ENCODE measurements at places on chromosomes 4 and X.

GRCh38 chr4:19119904-19120560 is 1098.5 kb upstream of the LCORL start:
- DNase-seq = no peak

DNA sequence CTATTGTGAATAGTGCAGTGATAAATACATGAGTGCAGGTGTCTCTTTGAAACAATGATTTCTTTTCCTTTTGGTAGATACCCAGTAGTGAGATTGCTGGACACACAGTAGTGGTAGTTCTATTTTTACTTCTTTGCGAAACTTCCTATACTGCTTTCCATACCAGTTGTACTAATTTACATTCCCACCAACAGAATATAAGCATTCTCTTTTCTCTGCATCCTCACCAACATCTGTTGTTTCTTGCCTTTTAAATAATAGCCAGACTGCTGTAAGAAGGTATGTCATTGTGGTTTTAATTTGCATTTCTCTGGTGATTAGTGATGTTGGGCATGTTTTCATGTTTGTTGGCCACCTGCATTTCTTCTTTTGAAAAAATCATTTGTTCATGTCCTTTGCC is 105.9 kb downstream of the COL4A6 start:
- DNase-seq = no peak

DNA sequence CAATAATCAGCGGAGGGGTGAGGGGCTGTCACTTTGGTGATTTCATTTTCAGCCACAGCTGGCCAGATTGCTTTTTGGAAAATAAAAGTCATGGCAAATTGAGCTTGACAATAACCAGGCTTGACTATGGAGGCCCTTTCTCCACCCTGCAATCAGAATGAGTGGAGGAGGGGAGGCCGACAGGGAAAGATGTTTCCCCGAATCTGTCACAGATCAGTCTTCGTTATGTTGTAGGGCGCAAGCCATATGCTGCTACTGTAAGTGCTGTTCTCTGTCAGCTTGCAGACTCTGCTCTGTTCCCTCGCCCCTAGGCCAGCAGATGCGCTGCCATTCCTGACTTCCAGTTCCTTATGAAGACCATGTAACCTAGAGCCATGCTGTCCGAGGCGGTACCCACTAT is 114.1 kb downstream of the MGST2 start:
- DNase-seq = no peak

DNA sequence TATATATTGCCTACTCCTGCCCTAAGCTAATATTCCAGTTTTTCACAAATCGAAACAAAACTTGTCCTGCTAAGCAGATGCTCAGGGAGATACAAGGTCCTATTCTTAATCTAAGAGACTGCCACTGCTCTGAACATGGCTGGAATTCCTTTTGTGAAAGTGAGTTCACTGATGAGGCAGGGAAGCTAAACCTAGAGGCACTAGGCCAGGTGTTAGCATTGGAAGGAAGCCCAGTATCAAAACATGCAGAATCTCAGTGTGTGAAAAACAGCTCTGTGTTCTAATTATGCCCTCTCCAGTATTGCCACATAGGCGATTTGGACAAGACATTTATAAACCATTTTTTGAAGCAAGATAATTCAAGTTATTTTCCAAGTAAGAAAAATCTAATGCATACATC is 47.6 kb downstream of the ABCG2 start:
- DNase-seq = no peak

DNA sequence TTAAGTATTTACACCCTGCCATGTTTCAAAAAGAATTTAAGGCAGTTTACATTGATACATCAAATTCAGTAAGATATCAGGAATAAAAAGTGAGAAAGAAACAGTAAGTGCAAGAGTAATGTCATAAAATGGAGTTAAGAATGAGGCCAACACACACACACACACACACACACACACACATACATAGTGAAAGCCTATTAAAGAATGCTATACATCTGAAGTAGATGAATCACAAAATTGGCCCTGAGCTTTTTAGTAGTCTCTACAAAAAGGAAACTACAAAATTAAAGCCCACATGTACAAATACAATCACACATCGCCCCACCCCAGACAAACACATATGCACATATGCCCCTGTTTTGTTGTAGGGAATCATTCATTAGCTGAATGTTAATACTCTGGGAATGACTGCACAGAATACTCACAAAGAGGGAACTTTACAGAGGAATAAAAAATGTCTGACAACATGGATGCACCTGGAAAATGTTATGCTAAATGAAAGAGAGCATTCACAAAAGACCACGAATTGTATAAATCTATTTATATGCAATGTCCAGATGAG is 428.8 kb downstream of the IL15 start:
- DNase-seq = no peak

- no peak for DNase-seq
Measured at GRCh38 chr4:24477919-24478318, 106.4 kb downstream of the DHX15 start.

- DNase-seq = no peak
Measured at GRCh38 chr4:165879641-165880040, 6.6 kb downstream of the TLL1 start.

GRCh38 chr4:24209131-24209530 is 319.3 kb upstream of the PPARGC1A start:
- no peak for DNase-seq

- no peak for DNase-seq
Measured at GRCh38 chrX:40326186-40326965, 228.6 kb upstream of the BCOR start.

- DNase-seq = no peak
Measured at GRCh38 chrX:16834806-16835205, 35.4 kb downstream of the RBBP7 start.

- DNase-seq = no peak
Measured at GRCh38 chrX:65073233-65073632, 97.0 kb upstream of the ZC4H2 start.

- DNase-seq = no peak
Measured at GRCh38 chrX:38616904-38617303, 55.6 kb downstream of the TSPAN7 start.

GRCh38 chr4:54475546-54475945 is 182.2 kb upstream of the KIT start:
- DNase-seq = no peak

DNA sequence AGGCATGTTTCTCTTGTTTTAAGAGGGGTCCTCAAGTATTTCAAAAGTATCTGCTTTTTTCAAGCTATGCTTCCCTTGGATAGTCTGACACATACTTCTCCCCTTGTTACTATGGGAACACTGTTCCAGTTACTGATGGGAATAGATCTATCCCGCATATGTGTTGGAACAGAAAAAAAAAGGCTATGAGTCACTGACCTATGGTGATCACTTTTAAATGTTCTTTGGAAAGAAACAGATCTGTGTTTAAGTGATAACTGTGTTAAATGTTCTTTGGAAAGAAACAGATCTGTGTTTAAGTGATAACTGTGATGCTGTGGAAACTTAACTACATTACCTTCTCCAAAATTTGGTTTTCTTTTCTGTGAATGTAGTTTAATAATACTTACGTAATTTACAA is 303.2 kb downstream of the TEX13C start:
- DNase-seq = no peak

DNA sequence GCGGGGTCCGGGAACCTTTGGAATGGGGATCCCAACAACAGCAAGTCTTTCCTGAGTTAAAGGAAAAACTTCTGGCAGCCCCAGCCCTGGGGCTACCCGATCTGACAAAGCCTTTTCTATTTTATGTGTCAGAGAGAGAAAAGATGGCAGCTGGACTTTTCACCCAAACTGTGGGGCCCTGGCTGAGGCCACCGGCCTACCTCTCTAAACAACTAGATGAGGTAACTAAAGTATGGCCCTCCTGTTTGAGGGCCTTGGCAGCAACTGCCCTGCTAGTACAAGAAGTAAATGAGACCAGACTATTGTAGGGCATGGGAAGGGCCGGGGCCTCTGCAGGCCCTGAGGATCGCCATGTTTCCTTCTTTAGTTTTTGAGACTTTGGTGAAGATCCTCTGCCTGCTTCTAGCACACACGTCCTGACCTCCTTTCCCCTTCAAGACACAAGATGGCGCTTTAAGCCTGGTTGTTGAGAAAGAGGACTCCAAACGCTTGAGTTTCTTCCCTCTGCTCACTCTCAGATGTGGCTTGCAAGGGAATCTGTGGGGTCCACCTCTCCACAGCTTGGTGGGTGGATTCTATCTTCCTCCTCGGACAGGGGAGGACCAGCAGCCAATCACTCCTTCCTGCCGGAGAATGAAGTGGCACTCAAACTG is 18.5 kb upstream of the DRD5 start:
- DNase-seq = peak; percentile 70

GRCh38 chr4:40649321-40649720 is 19.7 kb upstream of the RBM47 start:
- DNase-seq = no peak

GRCh38 chr4:7675612-7676320 is 241.0 kb upstream of the PSAPL1 start:
- DNase-seq = no peak

- no peak for DNase-seq
Measured at GRCh38 chr4:188781655-188782054, 642.4 kb downstream of the TRIML1 start.
